NCI-H1930 (cell line): ENCODE measurements at places on chromosomes 5 and 9.

DNA sequence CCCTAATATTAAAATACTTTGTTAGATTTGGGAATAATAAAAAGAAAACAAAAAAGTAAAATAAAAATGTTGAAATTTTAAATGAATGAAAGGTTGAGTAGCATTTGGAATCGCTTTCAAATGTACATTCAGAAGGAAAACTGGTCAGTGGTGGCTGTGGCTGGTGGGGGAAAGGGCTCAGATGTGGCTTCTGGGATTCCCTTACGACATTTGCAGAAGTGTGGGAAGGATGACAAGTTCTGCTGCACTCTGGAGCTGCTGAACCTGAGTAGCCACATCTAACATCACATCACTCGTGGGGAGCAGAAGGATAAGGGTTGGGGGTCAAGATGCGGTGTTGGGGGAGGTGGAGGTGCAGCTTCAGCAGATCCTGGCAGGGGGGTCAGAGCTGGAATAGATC, 25.6 kb upstream of the CAST start:
- DNase-seq, result no peak

- no peak for DNase-seq
Measured at GRCh38 chr9:123119566-123119965, 86.1 kb downstream of the GPR21 start.

DNA sequence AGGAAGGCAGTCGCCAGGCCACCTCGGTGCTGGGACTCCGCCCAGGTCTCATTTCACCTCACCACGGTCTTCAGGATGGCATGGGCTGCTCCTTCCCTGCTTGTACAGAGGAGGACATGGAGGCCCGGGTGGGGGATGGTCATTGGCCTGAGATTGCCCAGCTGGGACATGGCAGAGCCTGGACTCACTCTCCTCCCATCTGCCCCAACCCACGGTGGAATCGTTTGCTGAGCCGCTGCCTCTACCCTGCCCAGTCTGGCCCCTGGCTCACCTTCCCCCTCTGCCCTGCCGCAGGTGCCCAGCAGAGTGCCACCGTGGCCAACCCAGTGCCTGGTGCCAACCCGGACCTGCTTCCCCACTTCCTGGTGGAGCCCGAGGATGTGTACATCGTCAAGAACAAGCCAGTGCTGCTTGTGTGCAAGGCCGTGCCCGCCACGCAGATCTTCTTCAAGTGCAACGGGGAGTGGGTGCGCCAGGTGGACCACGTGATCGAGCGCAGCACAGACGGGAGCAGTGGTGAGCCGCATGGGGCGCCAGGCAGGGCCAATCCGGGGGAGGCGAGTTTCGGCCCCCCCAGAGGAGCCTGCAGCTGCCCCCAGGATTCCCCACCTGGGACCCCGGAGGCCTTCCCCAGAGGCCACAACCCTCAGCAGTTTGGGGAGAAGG, 36.7 kb downstream of the HK3 start:
- no peak for DNase-seq

- no peak for DNase-seq
Measured at GRCh38 chr9:93089024-93089423, 7.0 kb upstream of the CARD19 start.

GRCh38 chr5:142298789-142299188, 26.0 kb downstream of the SPRY4 start:
- no peak for DNase-seq

DNA sequence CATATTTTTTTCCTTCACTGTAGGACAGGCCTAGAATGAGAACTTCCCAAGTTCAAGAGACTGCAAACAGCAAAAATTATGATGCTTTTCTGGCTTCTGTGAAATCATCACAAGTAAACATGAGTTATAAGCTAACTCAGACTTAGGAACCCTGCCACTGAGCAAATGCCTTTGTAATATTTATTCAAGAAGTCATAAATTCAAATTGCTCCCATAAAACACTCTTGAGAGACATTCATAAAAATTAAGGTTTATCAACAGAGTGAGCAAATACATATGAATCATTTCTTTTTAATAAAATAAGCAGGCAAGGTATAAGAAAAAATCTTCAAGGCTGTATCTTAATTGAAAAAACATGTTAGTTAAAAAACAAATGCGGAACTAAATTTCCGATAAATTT, 124.2 kb downstream of the GNA14 start:
- DNase-seq, result no peak

DNA sequence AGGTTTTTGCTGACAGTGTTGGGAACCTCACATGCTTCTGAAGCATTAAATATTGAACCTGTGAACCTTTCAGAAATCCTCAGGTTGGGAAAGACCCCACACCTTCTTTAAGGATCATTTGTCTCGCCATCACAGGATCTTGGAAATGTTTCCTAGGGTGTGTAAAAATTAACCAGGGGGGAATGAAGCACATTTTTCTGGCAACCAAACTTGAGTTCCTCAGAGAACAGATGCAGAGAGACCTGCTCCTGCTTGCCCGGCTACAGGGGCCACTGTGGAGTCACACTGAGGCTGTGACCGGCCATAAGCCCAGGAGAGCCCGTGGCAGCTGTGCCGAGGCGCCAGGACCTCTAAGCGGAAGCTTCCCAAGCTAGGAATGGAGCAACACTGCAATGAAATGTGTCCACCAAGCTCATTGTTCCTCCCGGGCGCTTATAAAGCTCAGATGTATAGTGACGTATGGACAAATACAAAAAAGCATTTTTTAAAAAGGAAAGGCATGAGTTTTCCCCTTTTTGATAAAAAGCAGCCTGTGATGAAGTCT, 7.7 kb downstream of the CXCL14 start:
- DNase-seq, result no peak

GRCh38 chr5:173055983-173056782, at the start of gene CREBRF:
CREBRF (plus strand) TSS chr5:173056352; CDS start chr5:173080776, 24,424 bp downstream.
- peak; percentile 86 for DNase-seq

DNA sequence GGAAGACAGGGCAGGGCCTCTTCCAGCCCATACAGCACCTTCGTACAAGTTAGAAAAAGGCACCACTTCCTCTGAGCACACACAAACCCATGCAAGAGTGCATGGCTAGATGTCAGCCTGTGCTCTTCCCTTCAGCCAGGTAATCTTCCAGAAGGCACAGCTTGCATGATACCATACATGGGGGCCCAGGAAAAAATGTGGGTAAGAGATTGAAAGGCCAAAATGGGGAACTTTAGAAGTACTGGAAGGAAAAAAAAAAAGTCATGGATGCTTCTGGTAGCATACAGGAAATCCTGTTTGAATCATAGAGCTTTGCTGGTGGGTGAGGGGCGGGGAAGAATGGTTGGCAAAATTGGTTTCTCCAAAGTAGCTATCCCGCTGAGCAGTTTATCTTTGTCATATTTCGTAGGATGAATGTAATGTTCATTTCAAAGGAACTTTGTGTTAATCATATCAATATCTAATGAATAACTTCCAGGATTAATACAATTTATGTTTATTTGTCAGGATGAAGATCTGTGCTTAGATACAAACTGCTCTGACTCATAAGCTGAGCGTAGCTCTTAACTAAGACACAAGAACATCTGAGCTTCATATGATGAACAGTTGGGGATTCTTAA, 78.2 kb upstream of the MAP3K1 start:
- no peak for DNase-seq

DNA sequence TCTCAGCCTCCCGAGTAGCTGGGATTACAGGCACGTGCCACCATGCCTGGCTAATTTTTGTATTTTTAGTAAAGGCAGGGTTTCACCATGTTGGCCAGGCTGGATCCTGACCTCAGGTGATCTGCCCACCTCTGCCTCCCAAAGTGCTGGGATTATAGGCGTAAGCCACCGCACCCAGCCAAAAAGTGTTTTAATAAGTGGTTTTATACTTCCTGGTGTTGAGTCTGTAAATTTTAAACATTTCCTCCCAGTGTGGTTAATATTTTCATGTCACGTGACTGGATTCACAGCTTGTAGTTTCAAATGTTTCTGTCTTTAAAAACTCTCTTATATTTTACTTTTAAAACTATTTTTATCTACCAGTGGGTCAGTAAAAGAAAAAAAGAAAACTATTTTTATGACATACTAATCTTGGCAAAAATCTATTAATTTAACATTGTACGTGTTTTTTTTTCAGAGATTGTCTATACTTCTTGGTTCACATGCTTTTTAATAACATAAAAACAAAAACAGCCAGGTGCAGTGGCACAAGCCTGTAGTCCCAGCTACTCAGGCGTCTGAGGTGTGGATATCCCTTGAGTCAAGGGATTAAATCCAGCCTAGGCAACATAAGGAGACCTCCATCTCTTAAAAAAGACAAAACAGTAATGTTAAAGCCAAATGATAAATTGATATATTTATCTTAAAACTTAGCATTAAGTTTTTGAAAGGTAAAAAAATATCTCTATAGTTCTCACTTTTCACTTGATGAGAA, 117.1 kb downstream of the DMXL1 start:
- no peak for DNase-seq

DNA sequence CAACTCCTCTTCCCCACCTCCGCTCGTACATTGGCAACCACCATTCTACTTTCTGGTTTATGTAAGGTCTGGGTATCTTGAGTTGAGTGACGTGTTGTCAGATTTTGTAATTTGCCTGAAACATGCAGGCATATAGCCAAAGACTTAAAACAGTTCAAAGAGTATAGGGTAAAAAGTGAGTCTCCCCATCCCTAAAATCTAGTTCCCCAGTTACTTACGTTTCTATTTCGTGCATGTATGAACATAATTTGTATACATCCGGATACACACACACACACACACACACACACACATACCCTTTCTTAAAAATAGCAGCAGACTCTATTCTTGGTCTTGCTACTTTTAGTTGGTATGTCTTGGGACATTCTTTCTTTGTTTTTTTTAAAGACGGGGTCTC, 915 bp downstream of the HSDL2 start:
- DNase-seq, result no peak
